ENCODE measurements at places on chromosomes 5 and 9.

DNA sequence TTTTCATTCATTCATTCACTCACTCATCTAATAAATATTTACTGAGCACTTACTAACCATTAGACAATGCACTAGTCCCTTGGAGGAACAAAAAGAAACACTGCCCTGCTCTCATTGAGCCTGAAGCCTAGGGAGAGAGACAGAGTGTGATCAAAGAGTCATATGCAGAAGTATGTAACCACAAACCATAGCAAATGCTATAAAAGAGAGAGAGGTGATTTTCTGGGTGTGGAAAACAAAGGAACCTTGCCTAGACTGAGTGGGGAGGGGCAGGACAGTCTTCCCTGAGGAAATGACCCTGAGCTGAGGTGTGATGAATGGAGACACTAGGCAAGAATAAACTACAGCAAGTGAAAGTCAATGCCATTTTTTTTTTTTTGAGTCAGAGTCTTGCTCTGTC, 10.8 kb upstream of the ADRA1B start:
- peak; percentile 48 for DNase-seq

- no peak for DNase-seq
Observed at GRCh38 chr5:96048763-96049162, 87.1 kb upstream of the ELL2 start.

GRCh38 chr9:129493002-129493705, 127.7 kb downstream of the C9orf50 start:
- no peak for DNase-seq

DNA sequence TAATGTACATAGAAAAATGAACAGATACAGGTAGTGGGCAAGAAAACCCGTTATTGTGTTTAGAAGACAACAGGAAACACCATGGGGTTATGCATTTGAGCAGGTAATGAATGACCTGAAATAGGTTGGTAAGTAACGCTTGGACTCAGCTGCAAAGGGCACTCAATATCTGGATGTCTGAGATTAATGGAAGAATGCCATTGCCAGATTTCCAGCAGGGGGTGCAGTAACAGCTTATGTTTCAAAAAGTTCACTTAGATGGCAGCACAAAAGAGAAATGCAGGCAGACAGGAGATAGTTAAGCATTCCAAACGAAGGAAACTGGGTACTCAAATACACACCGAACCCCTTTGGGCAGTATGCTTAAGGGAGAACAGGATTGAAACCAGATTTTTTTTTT, 285.5 kb upstream of the VLDLR start:
- DNase-seq = no peak

DNA sequence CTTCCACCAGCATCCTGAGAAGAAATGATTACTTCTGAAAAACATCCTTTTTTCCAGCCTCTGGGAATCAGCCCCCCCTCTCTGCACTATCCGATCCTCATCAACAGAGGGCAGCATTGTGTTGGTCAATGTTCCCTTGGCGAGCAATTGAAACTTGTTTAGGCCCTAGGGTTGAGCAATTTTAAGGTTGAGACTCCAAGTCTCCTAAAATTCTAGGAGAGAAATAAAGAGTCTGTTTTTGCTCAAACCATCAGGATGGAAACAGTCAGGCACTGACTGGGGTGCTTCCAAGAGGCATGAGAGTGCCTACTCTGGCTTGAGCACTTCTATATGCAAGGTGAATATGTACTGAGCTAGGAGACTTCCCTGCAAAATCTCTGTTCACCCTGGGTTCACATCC, 12.4 kb upstream of the CYFIP2 start:
- DNase-seq = no peak

DNA sequence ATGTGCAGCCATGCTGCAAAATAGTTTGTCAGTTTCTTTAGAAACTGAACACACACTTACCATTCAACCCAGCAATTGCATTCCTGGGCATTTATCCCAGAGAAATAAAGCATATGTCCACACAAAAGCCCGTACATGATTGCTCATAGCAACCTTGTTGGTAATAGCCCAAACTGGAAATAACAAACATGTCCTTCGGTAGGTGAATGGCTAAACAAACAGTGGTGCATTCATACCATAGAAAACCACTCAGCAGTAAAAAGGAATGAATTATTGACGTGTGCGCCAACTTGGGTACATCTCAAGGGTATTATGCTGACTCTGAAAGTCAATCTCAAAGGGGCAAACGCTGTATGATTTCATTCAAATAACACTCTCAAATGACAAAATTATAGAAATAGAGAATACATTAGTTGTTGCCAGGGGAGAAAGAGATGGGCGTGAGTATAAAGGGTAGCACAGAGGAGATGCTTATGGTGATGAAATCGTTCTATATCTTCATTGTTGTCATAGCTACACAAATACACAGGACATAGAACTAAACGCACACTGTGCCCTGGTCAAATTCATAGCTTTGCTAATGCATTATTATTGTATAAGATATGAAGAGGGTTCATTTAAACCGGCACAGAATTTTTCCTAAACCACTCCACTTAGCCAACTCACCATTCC, 58.2 kb downstream of the DRD1 start:
- no peak for DNase-seq

DNA sequence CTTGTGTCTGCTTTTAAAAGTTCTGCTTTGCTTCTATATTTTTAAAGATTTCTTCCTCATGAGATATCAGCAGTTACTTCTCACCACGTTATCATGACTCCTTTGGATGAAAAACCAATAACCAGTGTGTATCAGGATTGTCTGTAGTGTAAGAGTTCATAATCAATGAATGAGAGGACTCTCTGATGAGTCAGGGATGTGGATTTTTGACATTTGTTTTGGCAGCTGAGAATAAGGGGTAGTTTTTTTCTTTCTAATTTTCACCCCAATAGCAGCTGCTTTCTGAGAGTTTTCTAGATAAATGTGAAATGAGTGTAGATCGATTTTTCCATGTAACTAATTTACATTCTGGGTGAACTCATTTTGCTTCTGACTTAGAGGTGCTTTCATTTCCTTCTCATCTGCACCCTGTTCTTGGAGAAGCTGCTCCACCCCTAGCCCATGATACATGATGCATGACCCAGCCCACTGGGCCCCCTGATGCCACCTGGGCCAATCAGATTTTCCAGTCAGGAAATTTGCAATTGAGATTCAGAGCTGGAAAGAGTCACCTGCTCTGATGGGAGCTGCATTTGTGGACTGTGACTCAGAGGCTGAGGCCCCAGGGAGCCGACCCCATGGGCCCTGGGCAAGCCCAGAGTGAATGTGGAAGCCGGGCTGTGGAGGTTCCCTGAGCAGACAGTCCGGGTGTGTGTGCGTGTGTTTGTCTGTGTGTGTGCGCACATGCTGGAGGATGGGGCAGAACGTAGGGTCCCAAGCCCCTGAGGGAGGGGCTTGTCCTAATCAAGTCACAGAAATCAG, 159.3 kb downstream of the RGS3 start:
- peak; percentile 85 for DNase-seq

- DNase-seq = no peak
Observed at GRCh38 chr5:95718203-95718602, 12.9 kb upstream of the RHOBTB3 start.

GRCh38 chr5:176870110-176870591, 29.0 kb downstream of the HK3 start:
- peak; percentile 3 for DNase-seq

- no peak for DNase-seq
Observed at GRCh38 chr5:143200781-143201398, 202.6 kb downstream of the NR3C1 start.

DNA sequence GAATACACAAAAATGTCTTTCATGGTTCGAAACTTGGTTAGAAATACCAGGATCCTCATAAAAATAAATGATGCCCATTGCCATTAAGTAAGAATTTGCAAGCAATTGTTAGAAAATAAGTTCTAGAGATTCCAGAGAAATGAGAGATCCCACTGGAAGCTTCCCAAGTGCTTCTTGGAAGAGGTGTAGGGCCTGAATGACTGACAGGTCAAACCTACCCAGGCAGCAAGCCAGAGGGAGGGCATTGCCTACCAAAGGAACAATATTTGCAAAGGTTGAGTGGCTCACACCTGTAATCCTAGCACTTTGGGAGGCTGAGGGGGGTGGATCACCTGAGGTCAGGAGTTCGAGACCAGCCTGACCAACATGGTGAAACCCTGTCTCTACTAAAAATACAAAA, 777.0 kb upstream of the WWC1 start:
- no peak for DNase-seq

DNA sequence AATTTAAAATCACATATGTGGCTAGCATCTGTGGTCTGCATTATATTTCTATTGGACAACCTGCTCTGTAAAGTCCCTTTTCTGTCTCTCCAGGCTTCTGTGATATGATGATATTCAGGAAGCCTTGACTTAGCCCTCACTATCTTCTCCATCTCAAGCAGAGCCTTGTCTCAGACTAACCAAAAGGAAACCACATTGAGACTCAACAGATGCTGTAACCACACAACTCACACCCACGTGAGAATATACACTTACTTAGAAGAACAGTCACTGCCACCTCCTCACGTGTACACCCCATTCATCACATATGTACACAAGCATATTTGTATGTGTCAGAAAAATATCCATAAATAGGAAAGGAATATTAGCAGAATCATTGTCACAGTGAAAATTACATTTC, 33.6 kb downstream of the HTR4 start:
- no peak for DNase-seq

GRCh38 chr9:114288193-114289091, 34.5 kb upstream of the ORM1 start:
- DNase-seq = no peak

DNA sequence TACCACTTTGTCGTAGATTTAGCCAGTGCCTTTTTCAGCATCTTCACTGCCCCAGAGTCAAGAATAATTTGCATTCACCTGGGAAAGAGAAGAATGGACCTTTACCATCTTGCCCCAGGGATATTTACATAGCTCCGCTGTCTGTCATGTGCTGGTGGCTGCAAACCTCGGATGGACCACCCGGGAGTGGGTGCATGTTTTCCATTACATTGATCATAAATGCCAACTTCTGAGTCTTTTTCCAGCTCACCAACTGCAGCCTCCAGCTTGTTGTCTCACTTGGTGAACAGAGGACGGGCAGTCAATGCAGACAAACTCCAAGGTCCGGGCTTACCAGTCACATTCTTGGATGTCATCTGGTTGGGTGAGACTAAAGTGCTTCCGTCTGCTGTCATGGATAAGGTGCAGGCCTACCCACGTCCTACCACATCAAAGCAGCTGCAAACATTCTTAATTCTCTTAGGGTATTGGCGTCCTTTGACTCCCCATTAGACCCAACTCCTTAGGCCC, 155.8 kb upstream of the APC start:
- no peak for DNase-seq

- DNase-seq = no peak
Observed at GRCh38 chr5:122730037-122730436, 44.8 kb upstream of the SNX2 start.

DNA sequence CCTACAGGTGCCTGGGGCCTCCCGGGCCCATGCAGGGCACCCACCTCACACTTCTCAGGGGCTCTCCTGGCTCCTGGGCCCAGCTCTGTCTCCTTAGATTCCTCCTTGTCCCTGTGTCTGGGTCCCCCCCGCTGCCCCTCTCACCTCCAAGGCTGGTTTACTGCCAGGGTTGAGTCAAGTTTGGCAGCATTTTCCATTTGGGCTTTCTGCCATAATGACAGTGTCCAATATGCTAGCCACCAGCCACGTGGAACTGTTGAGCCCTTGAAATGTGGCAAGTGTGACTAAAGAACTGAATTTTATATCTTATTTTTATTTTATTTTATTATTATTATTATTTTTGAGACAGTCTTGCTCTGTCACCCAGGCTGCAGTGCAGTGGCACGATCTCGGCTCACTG, 1.9 kb downstream of the TTC16 start:
- no peak for DNase-seq

DNA sequence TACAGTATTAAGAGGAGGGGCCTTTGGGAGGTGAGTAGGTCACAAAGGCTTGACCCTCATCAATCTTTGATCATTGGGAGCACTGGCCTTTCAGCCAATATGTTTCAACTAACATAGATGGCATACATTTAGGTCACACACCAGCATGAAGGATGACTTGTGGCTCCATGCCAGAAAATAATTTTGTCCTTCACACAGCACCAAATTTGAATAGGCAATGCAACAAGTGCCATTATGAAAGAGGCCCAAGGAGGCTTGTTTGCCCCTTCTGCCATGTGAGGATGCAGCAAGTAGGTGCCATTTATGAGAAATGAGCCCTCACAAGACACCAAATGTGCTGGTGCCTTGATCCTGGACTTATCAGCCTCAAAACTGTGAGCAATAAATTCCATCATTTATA, 81.1 kb downstream of the JAKMIP2 start:
- no peak for DNase-seq

DNA sequence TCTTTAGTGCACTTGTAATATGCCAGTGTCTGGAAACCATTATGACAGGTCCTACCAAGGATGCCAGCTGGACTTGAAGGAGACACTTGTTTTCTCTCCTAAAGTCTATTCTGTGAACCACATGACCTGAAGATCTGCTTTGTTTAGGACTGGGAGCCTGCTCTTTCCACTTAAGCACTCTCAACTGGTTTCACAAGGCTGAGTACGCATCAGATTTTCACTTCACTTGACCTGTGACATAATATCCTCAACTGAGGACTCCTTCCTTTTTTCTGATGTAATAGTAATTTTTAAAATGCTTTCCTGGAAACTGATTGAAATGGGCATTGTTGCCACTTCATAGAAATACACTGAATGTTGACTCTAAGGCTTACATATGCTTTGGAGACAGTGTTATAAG, 52.2 kb downstream of the PDE8B start:
- no peak for DNase-seq

- DNase-seq = no peak
Observed at GRCh38 chr5:170861667-170861916, 226 bp upstream of the RANBP17 start.

DNA sequence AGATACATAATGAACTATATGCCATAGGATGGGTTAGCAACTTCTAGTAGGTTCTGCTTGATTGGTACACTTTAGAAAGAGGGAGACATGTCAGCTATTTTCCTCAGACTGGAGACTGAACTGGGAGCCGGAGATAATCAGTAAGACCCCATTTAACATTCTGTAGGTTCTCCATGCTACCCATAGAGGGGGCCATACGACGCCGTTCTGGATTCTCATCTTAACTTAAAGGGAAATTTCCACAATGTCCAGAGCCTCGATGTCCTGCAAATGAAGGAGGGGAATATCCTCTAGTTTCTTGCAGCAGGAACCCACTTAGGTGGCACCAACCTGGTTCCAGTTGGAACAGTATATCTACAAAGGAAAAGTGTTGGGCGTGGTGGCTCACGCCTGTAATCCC, 22.3 kb upstream of the NPM1 start:
- no peak for DNase-seq
